Uterus (tissue), 4 donors: ENCODE measurements at places on chromosomes 2 and 18. TPM values are rescaled to one million over a fixed set of nuclear protein-coding genes. Genes with fewer than 3 reads are reported as not detected.

DNA sequence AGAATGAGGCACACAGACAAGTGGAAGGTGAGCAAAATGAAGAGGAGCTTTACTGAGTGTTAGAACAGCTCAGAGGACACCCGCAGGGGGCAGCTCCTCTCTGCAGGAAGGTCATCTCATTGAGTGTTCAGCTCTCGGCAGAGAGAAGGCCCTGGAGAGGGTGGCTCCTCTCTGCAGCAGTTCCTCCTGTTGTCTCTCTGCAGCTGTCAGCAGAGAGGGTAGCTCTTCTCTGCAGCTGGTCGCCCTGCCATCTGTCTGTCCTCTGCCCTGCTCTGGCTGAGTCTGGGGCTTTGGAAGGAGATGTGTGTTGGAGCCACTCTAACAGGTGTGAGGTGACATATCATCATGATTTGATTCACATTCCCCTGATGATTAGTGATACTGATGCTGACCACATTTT is 6.8 kb upstream of the SNTG2 start:
- H3K4me3 ChIP-seq = no peak overlapping the region
- H3K4me1 ChIP-seq = no peaks in the 10 kb centered on the region
- no peak overlapping the region for H3K27ac ChIP-seq
- DNase-seq = no peak
- no peaks in the 10 kb centered on the region for H3K36me3 ChIP-seq
- no peaks in the 10 kb centered on the region for H3K27me3 ChIP-seq

Gene CNDP1
- 0.24 TPM for total RNA-seq

DNA sequence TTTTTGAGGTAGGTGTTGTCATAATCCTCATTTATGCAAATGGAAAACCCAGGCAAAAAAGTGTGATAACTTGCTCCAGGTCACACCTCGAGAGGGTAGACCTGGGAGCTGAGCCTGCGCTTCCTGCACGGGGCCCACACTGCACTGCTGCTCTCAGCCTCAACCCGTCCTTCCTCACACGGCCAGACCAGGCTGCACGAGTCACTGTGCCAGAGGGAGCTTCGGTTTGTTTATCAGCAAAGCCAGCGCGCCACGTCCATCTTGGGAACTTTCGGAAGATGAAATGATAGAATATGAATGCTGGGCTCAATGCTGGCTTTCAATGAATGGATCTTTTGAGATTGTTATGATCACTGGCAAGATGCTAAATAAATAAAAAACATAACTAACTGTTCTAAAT is 14.4 kb downstream of the COPS9 start:
- H3K27me3 ChIP-seq = no peaks in the 10 kb centered on the region
- H3K4me3 ChIP-seq = no peak overlapping the region
- DNase-seq = no peak
- no peaks in the 10 kb centered on the region for H3K36me3 ChIP-seq
- H3K4me1 ChIP-seq = no peaks in the 10 kb centered on the region
- no peak overlapping the region for H3K27ac ChIP-seq

Gene LIMS4
- 6.4 TPM for total RNA-seq

DNA sequence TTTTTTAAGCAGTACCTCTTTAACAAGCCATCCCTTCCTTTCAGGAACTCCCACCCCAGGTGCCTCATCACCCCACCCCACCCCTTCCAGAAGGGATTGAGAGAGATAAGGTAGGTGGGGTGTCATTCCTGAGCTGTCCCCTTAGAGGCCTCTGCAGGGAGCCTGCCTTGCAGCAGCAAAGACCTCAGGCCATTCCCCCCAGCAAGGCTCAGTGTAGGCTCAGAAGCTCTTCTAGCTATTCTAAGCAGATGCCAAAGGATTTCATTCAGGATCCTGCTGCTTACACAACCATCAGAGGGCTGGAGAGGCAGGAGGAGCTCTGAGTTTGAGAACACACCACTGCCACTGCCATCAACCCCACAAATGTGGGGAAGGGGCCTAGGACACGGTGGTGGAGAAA is 5.8 kb upstream of the FIGLA start:
- H3K4me1 ChIP-seq = no peaks in the 10 kb centered on the region
- H3K27me3 ChIP-seq = no peaks in the 10 kb centered on the region
- no peaks in the 10 kb centered on the region for H3K36me3 ChIP-seq
- no peak for DNase-seq
- H3K4me3 ChIP-seq = no peak overlapping the region
- no peak overlapping the region for H3K27ac ChIP-seq

DNA sequence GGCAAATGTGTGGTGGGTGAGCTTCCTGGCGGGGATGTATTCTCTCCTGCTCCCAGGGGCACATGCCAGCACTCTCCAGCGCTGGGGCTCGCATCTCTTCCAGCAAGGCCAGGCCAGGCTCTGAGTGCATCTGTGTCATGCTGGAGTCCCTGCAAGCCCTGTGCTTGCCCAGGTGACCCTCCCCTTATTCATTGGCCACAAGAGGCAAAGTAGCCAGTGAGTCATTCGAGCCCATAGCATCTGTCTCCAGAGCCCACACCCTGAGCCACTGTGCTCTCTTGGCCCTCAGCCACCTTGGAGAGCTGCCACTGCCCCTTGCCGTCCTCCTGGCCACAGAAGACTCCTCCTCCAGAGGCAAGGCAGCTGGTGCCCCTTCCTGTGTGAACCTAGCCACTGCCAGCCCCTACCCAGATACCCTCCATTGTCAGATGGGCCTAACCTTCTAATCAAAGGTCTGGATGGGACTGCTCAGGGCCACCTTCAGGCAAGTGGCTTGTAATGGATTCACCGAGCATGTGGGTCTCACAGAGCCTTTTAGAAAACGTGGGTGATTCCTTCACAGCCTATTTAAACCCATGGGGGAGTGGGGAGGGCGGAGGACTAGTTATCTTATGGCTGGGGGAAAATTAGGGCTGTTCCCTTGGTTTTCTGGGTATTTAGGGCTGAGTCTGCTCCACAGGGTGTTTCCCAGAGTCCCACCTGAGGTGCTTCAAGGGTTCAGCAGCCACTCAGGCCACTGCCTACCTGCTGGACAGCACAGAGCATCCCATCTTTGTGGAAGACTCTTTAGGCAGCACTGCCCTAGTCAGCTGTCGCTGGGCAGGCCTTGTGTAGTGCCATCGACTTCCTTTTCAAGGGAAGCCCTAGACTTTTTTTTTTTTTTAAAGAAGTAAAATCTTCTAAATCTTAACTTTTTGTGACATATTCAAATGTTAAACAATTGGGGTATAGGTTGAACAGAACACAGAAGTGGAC is 137.4 kb downstream of the ACOXL start:
- no peaks in the 10 kb centered on the region for H3K27me3 ChIP-seq
- no peak overlapping the region for H3K4me3 ChIP-seq
- no peaks in the 10 kb centered on the region for H3K4me1 ChIP-seq
- DNase-seq = no peak
- H3K27ac ChIP-seq = no peak overlapping the region

GRCh38 chr2:47198985-47199451 is 43.9 kb upstream of the STPG4 start:
- H3K4me3 ChIP-seq = no peak overlapping the region
- H3K27ac ChIP-seq = no peak overlapping the region
- no peaks in the 10 kb centered on the region for H3K36me3 ChIP-seq
- no peaks in the 10 kb centered on the region for H3K4me1 ChIP-seq
- H3K27me3 ChIP-seq = no peaks in the 10 kb centered on the region
